Aorta (tissue), 5 donors: ENCODE measurements at places on chromosomes 16 and 17. TPM values are rescaled to one million over a fixed set of nuclear protein-coding genes. Genes with fewer than 3 reads are reported as not detected.

DNA sequence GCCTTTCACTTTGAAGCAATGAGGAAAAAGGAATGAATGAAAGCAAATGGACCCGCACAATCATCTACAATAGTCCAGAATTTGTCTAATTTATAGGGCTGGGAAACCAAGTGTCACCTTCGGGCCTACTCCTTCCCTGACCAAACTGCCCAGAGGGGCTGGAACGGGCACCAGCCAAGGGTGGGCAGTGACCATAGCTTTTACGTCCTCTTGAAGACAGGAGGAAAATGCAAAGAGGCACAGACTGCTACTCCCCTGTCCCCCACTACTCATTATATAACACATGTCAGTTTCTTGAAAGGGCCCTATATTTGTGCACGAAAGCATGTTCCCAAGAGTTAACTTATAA, 122.3 kb downstream of the ZFHX3 start:
- DNase-seq, result no peak
- no peaks in the 10 kb centered on the region for H3K36me3 ChIP-seq
- H3K27me3 ChIP-seq, result no peaks in the 10 kb centered on the region
- H3K27ac ChIP-seq, result no peak overlapping the region
- H3K4me3 ChIP-seq, result no peak overlapping the region
- H3K4me1 ChIP-seq, result peaks cover 4% of the 10 kb centered on the region

Gene GGT6
- not detected for total RNA-seq

GRCh38 chr17:46730026-46730425, 88.5 kb downstream of the WNT3 start:
- H3K27me3 ChIP-seq, result no peaks in the 10 kb centered on the region
- H3K36me3 ChIP-seq, result peaks cover 3% of the 10 kb centered on the region
- no peak overlapping the region for H3K27ac ChIP-seq

DNA sequence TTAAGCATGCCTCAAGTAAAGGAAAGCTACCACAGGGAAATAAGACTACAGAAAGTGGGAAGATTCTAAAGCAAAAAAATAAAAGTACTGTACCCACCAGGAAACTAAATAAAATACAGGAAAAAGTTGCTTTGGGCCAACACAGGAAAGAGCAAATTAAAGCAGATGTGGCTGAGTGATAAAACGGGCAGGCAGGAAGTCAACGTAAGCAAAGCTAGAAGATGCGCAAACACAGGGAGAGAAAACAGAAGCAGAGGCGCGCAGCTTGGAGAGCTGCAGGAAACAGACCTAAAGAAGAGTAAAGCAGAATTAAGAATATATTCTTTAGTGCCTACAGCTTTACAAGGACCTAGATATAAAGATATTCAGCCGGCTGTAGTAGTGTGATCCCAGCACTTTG, 21.7 kb downstream of the USP36 start:
- DNase-seq, result no peak
- no peaks in the 10 kb centered on the region for H3K4me1 ChIP-seq
- peaks cover 5% of the 10 kb centered on the region for H3K36me3 ChIP-seq
- H3K4me3 ChIP-seq, result no peak overlapping the region

DNA sequence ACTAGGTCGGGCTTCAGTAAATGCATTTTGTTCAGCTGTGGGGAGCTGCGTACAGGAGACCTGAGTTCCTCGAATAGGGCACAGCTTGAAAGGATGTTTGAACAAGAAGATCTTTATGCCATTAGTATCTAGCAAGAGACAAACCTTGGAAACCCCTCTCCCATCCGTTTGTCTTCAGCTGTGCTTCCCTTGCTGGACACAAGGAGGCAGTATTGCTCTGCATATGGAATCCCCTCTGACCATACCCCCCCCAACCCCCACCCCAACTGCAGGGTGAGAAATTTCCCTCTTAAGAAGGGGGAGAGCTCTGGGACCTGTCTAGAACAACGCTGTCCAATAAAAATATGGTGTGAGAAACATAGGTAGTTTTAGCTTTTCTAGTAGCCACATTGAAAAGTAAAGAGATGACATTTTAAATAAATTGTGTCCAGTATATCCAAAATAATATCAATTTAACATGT, 1.6 kb downstream of the MRM1 start:
- no peaks in the 10 kb centered on the region for H3K27me3 ChIP-seq
- H3K4me1 ChIP-seq, result no peaks in the 10 kb centered on the region
- no peak overlapping the region for H3K27ac ChIP-seq
